ENCODE measurements at places on chromosomes 12 and 14.
A peak's percentile ranks its signal among the peaks of the same experiment; 100 is the strongest.

DNA sequence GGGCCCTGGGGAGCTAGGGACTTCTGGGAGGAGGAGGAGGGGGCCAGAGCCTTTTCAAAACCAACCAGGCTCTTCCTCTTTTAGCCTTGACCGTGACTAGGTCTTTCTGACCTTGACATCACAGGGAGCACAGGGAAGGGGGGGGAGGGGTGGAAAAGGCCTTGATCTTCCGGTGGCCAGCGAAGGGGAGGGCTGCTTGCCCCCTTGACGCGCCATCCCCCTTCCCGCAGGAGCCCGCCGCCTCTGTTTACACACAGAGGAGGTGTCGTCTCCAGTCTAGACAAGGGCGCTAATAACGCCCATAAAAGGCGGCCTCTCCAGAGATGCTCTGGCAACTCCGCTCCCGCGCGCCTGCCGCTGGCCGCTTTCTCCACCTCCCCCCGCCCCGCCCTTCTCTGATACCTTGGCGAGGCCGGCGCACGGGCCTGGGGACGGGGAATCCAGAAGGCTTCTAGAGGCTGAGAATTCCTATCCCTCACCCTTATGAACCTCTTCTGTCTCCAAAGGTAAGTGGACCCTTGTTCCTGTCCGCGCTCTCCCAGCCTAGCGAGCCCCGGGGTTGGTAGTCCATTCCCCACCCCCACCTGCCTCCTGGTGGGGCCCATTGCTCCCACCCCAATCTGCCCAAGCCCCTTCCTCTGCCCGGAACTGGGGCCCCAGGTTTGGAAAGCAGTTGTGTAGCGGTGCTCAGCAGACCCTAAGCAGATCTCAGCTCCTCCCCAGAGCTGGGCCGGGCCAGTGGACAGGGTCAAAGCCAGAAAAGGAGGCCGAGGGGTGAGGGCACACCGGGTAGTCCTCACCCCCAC lies 4.9 kb upstream of the HOXC12 start:
- no peak for DNase-seq

GRCh38 chr12:106682594-106683234 lies 91.8 kb upstream of the RIC8B start:
- DNase-seq = no peak

DNA sequence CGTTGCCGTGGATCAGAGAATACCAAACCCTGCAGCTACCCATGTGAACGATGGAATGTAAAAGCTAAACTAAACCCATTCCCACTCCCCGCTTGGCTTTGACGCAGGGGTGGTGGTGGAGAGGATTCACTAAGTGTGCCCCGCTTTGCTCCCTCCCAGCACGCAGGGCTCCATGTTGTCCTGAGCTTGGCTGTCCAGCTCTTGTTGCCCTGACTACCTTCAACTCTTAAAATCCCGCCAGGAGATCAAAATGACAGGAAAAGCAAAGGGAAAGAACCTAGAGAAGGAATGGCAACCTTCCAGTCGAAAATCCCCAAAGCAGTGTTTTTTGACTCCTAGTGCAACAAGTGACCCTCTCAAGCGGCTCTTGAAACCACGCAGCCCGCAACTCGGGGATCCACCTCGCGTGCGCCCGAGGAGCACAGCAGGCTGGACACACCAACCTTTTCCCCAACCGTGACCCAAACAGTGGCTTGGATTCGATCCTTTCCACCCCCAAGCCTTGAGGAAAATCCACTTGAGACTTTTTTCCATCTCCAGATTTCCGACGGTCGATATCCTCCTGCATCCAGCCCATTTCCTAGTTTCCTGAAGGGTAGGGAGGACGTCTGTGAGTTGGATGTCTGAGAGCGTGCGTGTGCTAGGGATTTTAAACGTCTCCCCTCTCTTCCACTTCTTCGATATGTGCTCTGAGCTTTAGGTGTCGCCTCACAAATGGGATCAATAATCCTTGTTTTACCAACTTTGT lies 1.4 kb downstream of the SYT10 start:
- no peak for DNase-seq

DNA sequence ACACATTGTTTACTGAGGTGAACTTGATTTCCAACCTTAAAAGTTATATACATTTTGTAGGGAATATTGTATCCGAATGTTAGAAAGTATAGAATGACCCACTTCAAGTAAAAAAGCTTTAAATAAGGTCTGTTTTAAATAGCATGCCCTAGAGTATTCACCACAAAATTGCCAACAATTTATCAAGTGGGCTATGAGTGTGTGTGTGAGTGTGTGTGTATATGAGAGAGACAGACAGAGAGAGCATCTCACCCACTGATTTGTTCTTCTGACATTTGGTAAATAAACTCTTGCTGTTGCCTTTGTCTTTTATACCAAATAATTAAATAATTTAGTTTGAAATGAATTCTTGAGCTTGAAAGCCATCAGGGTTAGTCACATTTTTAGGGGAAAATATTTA lies 29.8 kb upstream of the RAP1B start:
- DNase-seq = no peak

GRCh38 chr14:72812292-72812851 lies 81.5 kb downstream of the DPF3 start:
- peak; percentile 71 for DNase-seq

DNA sequence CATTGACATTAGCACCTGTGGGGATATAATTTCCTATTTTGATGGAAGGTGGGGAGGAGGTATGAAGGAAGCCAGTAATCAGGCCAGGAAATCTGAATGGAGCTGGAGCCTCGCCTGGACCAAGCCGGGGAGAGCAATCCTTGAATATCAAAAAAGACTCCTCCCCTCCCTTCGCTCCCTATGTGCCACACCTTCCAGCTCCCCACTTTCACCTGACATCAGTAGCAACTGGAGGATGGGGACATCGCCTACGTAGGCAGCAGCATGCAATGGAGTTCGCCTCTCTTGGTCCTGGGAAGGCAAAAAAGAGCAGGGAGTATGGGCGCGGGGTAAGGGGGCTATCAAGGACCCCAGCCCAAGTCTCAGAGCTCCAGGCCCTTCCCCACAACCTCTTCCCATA lies 1.1 kb downstream of the ANKRD52 start:
- DNase-seq = no peak
